NT2/D1 (cell line): ENCODE measurements at places on chromosomes 4 and X.
A peak's percentile ranks its signal among the peaks of the same experiment; 100 is the strongest.

DNA sequence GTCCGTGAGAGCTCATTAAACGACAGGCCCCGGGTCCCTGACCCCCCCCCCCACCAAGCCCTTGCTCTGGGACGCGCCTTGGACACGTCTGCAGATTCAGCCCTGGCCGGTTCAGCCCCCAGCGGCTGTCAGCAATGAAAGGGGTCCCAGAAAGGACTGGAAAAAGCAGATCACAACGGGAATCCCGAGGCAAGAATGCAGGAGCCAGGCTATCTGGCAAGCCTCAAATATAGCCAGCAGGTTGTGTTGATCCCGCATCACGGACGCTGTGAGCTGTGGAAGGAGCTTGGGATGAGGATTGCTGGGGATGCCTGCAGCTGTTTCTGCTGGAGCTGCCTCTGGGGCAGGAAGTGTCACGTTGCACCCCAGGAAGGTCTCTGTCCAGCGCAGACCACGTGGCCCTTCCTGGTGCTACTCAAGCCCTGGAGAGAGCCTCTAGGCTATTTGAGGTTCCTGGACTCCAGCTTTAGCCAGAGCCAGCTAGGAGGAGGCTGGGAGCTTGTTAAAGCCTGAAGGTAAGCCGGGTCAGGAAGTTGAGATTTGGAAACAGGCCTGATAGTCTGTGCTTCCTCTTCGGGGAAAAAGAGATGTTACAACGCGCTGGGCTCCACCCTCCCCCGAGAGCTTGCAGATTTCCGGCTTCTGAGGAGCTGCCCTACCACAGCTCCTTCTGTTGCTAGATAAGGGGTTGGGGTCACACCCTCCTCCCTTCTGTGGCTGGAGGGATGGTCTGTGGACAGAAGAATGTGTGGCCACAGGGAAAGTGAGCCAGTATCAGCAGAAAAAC, 19.3 kb upstream of the CSF2RA start:
- DNase-seq, result peak; percentile 79

GRCh38 chr4:89904524-89904923, 9.9 kb downstream of the MMRN1 start:
- no peak for DNase-seq

DNA sequence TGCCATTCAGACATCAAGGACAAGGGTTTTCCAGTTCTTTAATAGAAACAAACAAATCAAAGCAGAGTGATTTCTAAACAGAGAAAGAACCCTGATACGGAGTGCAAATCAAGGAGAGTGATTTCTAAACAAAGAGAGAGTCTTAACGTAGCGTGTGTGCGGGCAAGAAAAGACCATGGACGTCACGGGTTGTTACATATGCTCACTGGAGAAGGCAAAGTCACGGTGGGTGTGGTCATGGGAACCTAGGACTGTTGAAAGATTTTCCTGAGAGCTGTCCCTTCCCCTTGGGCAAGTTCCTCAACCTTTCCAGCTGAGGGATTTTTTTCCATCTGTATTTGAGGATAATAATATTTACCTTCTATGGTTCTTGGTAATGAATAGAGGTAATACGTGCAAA, 95.0 kb upstream of the SLC34A2 start:
- no peak for DNase-seq

GRCh38 chrX:5051831-5052491, 1176.7 kb downstream of the NLGN4X start:
- no peak for DNase-seq

- DNase-seq, result no peak
Measured at GRCh38 chr4:120018786-120019185, 47.9 kb downstream of the MAD2L1 start.

GRCh38 chr4:77593101-77593500, 12.5 kb upstream of the CXCL13 start:
- no peak for DNase-seq

DNA sequence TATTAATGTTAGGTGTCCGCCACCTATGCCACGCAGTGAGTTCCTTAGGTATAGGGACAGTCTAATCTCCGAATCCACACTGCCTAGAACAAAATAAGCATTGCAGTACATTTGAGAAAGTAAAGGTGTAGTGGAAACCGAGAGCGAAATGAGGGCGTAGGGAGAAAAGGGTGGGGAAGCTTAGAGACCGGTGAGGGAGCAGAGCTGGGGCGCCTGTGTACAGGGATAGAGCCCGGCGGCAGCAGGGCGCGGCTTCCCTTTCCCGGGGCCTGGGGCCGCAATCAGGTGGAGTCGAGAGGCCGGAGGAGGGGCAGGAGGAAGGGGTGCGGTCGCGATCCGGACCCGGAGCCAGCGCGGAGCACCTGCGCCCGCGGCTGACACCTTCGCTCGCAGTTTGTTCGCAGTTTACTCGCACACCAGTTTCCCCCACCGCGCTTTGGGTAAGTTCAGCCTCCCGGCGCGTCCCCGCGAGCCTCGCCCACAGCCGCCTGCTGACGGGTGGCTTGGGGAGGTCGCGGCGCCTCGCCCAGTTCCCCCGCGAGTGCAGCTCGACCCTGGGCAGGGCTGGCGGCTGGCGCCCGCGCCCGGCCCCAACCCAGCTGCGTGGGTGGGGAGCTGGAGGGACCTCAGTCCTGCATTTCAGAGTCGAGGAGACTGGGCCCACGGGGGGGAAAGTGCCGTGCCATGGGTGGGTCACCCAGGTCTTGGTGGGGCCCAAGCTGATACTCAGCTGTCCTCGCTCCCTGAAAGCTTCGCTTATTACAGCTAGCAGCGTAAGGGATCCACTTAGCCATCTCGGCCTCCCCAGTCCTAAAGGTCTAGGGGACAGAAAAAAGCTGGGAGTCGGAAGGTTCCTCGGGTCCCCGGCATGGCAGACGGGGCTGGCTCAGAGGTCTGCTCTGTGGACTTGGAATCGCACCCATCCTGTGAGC, at the start of gene ANXA3:
Gene ANXA3, plus strand, starts transcription at position 351 of the 932 bp plus-strand sequence. CDS start 2,704 bp downstream, outside the sequence.
- no peak for DNase-seq

GRCh38 chr4:10180927-10181744, 64.5 kb upstream of the WDR1 start:
- no peak for DNase-seq

DNA sequence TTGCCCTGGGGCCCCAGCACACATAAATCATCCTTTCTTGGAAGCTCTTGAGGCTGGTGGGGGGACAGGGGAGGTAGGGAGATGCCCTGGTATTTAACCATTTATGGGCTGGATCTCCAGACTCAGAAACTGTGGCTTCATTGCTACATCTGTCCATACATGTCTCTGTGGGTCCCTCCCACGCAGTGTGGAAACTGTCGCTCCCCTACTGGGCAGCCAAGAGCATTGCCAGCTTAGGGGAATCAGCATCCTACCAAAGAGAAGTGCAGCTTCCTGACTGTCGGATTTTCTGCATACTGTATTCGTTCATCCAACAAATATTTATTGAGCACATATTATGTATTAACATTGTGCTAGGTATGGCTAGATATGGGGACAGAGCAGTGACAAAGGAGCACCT, 3.7 kb downstream of the GRIPAP1 start:
- DNase-seq, result no peak

GRCh38 chr4:1490654-1491327, 84.5 kb upstream of the NKX1-1 start:
- DNase-seq, result no peak

- DNase-seq, result peak; percentile 38
Measured at GRCh38 chrX:65667503-65668376, at the start of gene MSN. Gene MSN (plus strand): TSS chrX:65667654. CDS start chrX:65667842, 188 bp downstream.

GRCh38 chrX:84258708-84259107, 70.7 kb upstream of the RPS6KA6 start:
- no peak for DNase-seq

- no peak for DNase-seq
Measured at GRCh38 chr4:188459381-188459780, 320.1 kb downstream of the TRIML1 start.

DNA sequence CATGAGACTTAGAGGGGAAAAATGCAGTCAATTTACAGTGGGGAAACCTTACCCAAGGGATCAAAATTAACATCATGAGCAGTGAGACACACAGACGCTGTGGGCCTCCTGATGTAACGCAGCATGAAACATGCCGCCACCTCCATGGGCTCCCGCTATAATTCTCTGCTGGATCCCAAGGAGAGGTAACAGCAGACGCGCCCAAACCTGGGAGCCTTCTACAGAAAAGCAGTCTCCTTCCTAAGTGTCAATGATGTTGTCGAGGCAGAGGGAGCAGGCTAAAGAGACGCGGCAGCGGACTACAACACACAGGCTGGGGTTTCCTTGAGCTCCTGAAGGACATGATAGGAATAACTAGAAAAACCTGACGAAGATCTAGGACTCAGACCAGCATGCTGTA, 142.3 kb downstream of the AFAP1 start:
- no peak for DNase-seq

GRCh38 chr4:108861334-108861733, 98.5 kb upstream of the ETNPPL start:
- DNase-seq, result peak; percentile 15

DNA sequence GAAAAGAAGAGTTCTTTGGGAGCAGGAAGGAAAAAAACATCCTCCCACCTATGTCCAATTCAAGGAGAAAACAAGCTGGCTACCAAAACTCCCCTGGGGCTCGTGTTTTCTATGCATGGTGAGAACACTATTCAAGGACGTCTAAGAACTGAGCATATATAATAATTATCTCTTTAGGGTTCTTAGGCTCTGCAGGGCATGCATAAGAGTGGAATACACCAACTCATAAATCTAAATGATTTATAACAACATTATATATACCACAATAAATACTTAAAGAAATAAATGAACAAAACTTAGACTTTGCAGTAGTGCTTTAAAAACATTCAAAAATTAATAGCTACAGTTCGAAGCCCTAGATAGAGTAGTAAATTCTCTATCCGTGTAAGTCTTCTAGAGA, 19.5 kb upstream of the TMEM154 start:
- DNase-seq, result no peak

DNA sequence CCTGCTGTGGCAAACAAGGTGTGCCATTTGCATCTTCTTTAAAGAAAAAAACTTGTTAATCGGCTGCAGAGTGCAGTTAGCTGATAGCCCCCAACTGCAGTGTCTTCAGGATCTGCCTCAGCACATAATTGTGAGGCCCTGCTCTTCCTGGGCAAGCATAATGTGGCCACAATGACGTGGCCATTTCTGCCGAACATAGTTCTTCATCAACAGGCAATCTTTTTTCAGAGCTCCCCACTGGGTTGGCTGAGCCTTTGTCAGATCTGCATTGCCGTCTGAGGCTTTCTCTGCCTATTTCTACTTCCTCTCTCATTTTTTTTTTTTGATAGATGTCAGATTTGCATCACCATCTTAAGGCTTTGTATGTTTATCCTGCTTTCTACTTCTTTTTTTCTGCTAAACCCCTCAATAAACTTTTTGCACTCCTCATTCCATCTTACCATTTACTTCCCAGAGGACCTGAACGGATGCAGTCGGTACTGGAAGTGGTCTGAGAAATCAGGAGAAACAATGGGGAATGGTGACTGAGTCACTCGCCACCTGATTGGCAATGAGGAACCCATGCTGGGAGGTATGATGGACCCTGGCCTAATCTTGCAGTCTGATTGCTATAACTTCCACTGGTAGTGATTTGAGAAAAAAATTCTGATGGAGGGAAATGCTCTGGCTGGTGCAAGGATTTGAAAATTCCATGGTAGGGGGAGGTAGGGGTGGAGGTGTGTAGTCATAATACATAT, 21.2 kb upstream of the TAB3 start:
- DNase-seq, result no peak

DNA sequence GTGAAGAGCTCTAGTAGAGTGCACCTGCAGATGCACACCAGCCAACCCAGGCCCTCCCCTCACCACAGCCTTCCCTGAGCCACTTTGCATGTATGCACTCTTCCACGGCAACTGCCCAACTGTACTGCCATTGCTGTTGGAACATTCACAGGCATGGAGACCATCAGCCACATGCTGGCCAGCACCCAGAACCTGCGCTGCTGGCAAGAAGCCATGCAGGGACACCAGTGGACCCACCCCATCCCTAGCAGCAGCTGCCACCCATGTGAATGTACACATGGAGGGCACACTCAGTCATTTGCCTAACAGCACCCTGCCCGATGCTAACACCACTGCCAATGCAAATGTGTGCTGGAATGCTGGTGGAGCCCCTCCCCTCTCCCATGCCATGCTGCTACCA, 35.6 kb downstream of the FAM47B start:
- DNase-seq, result no peak

DNA sequence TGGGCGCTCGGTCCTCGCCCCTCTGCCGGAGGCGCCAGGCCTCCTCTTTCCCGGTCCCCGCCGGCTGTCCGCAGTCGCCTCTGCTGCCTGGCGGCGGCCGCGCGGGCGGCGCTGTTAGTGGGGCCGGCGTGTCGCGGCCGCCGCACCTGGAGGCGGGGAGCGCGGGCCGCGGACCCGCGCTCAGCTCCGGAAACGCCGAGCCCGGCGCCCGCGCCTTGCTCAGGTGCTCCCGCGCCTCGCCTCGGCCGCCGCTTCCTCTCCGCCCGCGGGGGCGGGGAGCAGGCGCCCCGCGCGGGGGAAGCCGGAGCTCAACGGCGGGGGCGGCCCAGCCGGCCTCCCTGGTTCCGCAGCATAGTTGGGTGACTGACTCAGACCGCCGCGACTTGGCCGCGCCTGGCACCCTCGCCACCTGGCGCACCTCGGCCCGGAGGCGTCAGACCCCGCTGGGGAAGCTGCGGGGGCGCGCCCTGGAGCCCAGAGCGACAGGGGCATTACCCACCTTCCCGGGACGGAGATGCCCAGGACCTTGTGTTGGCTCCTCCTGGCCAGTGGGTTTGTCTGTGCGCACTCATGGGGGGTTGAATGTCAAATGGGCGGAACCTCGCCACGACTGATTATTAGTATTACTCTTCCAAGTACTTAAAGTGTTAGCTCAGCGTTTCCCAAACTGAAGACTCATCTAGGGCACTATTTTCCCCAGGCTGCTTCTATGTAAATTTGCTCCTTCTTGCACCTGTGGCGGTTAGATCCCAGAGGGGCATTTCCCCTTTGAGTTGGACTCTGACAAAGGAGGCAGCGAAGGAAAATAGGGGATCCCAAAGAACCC, at the start of gene ARAP2:
Gene ARAP2, minus strand, starts transcription at position 258 of the 826 bp plus-strand sequence. CDS start 15,028 bp downstream, outside the sequence.
- no peak for DNase-seq

DNA sequence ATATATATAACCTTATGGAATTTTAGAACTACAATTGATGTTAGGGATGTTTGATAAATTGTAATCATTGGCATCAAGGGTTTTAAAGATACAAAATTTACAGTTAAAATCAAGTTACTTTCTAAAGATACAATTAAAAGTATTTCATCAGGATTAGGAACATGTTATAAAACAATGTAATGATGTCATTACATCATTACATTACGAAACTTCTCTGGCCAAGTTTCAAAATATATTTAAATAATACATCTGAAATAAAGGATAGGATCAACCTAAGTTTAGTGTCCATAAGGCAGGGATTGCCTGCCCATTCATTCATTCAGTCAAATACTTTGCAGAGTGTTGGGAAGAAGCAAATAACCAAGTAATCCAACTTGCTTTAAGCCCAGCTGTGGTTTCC, 75.1 kb downstream of the TENM3 start:
- no peak for DNase-seq
